GM12892 (cell line): ENCODE measurements at places on chromosomes 3 and 15.

DNA sequence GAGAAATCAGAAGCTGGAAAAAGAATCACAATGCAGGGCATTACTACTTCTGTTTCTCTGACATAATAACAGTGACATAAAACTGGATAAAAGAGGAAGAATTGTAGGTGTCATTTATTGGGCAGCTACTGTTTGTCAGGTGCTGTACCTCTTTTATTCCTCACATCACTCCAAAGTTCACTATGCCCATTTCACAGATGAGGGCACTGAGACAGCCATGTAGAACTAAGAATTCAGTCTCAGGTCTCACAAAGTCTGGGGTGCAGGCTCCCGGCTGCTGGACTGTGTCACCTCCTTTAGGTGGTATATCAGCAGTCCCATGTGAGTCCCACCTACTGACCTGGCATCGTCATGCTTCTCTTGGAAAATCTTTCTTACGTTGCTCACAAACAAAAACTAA is 20.8 kb downstream of the TMEM212 start:
- DNase-seq, result no peak

GRCh38 chr3:81503026-81503425 is 258.4 kb downstream of the GBE1 start:
- no peak for DNase-seq

- DNase-seq, result no peak
These were observed 33.4 kb downstream of the IL12A start for GRCh38 chr3:160022068-160022467.

GRCh38 chr15:77118882-77119321 is 48.0 kb upstream of the TSPAN3 start:
- no peak for DNase-seq

GRCh38 chr15:43930079-43930478 is 103.3 kb downstream of the WDR76 start:
- DNase-seq, result no peak

DNA sequence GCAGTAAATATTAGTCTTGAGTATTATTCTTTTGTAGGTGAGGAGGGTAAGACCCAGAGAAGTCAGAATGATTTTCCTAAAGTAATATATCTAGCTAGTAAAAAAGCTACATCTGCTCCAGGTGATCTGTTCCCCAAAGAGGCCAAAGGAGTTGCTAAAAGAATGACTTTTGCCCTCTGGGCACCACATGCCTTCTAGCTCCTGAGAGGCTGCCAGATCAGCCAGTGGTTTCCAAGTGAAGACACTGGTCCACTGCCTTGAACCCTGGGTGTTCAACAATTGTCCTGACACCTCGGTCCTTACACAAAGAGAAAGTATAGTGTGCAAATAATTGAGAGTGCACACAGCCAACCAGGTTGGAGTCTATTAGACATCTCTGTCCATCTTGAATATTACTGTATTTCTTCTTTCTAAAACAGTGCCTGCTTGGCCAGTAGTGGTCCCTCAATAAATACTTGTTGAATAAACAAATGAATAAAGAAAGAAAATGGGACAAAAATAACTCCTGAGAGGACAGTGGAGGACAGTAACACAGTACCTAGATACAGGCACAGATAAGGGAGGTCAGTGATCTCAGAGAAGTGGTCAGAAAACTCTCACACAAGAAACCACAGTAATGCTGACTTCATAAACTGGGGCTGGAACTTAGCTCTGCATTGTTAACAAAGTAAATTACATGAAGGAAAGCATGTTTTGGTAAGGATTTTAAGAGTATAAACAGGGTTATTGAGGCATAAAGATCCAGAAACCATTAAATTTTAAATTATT is 56.6 kb upstream of the CSTA start:
- DNase-seq, result no peak

DNA sequence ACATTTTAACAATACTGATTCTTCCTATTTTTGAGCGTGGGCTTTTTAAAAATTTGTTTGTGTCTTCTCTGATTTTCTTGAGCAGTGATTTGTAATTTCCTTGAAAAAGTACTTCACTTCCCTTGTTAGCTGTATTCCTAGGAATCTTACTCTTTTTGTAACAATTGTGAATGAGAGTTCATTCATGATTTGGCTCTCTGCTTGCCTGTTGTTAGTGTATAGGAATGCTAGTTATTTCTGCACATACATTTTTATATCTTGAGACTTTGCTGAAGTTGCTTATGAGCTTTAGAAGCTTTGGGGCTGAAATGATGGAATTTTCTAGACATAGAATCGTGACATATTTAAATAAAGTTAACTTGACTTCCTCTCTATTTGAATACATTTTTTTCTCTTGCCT is 582.8 kb upstream of the BCHE start:
- DNase-seq, result no peak

- no peak for DNase-seq
These were observed 30.0 kb downstream of the MYO5A start for GRCh38 chr15:52498706-52499105.

DNA sequence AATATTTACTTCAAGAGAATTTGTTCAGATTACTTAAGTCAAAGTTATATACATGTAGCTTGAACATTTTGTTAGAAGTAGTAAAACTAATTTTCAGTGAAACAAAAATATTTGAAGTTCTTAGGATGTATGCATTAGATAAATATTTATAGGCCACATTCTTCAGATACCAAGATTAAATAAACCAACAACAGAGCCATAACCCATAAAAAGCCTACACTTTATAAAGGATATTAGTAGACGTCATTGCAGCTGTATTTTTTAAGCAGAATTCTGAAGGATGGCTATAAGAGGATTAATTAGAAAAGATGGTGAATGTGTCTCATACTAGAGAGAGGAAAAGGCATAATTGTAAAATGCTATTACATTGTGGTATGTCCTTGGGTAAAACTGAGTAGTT is 449.7 kb upstream of the ALCAM start:
- no peak for DNase-seq

- DNase-seq, result no peak
These were observed 10.3 kb upstream of the UBE2E2 start for GRCh38 chr3:23192816-23193215.

- DNase-seq, result no peak
These were observed 2.9 kb downstream of the TLE3 start for GRCh38 chr15:70094690-70095311.

- DNase-seq, result no peak
These were observed 65.4 kb downstream of the AQP9 start for GRCh38 chr15:58203537-58203936.

GRCh38 chr3:47161983-47162696 is 1.8 kb downstream of the SETD2 start:
- no peak for DNase-seq

DNA sequence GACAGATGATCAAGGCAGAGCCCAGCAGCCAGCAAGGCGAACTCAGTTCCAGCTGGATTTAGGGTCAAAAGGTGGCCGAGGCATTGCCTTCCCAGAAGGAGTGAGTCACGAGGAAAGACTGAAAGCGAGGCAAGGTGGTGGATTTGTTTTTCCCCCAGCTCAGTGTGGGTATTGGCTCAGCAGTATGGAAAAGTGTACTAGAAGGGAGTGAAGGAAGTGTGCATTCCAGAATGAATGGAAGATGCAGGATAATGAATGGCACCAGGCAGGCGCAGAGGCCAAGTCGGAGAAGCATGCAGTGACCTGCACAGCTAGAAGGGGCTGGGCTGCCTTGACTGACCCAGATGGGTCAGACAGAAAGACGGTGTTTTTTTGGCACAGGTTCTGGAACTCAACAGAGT is 46.3 kb downstream of the FOXP1 start:
- DNase-seq, result no peak

DNA sequence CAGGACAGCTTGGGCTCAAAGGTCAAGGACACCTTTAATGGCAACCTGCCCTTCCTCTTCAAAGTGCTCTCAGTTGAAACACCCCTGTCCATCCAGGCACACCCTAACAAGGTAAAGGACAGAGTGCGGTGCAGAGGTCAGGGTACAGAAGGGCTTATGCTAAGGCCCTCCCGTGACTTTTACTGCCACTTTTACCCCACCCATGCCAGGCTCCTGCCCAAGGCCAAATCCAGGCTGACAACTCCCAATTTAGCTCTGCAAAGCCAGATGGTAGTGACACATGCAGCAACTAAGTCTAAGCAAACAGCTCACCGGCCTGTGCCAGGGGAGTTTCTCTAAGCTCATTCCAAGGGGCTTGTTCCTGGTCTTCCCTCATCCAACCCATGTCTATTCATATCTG is 1.6 kb downstream of the MPI start:
- no peak for DNase-seq

DNA sequence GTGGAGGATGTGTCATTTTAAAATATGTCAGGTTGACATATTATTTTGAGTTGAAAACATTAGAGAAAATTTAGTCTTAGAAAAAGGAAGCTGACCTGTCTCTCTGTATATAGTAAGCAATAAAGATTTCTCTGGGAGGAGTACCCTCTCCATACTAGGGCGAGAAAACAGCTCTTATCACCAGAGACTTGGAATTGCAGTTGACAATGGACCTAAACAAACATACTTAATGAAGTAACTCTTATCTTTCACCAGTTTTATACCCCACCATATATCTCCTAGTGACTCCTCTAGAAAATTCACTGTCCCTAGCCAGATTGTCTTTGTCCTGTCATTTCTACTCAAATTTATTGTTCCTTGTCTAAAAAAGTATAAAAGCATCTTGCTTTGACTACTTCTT is 7.2 kb upstream of the GATM start:
- no peak for DNase-seq

GRCh38 chr3:78666470-78666800 is 1101.4 kb downstream of the ROBO1 start:
- no peak for DNase-seq

DNA sequence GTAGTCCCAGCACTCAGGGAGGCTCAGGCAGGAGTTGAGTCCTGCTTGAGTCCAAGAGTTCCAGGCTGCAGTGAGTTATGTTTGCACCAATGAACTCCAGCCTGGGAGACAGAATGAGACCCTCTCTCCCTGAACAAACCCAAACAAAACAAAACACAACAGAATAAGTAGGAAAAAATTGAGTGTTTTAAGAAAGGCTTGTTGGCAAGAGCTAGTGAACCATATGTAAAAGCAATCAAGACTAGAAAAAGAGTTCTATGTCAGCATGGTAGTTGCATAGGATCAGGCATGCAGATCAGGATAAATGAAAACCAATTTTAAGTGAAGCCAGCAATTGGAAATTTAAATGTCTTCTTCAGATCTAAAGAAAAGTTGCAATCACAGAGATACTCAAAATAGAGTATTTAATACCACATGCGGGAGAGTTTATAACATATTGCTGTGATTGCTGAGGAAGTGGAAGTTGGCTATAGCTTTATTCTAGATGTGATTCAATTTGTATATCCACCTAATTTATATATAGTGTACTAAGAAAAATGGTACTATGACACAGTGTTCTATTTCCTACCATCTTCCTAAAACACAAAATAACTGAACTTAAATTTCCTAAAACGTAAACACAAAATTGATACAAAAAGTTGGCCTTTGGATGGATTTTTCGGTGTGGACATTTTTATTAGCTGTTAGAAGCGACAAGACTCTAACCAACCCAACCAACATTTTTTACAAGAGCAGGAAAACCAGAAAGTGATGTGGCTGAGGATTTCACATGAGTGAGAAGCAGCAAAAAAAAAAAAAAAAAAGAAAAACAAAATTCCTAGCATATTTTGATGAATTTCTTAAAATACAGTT is 101.9 kb upstream of the ROBO1 start:
- DNase-seq, result no peak

DNA sequence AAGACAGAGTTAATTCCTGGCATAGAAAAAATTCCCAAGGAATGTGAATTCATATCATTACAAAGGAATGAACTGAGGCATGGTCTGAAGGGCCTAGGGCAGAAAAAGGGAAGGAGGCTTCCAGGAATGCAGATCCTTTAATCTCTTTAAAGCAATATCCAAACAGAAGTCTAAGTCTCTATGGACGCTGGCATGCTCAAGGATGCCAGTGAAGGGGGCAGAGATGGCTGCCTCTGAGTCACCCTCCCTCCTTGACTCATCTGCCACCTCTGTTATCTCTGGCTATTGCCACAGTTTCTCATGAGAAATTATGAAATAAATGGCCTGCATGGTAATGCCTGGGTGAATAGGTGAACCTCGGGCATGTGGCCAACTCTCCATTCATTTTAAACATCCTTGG is 96.3 kb upstream of the BCL6 start:
- no peak for DNase-seq

- DNase-seq, result no peak
These were observed 3.3 kb upstream of the NDN start for GRCh38 chr15:23690450-23690852.

DNA sequence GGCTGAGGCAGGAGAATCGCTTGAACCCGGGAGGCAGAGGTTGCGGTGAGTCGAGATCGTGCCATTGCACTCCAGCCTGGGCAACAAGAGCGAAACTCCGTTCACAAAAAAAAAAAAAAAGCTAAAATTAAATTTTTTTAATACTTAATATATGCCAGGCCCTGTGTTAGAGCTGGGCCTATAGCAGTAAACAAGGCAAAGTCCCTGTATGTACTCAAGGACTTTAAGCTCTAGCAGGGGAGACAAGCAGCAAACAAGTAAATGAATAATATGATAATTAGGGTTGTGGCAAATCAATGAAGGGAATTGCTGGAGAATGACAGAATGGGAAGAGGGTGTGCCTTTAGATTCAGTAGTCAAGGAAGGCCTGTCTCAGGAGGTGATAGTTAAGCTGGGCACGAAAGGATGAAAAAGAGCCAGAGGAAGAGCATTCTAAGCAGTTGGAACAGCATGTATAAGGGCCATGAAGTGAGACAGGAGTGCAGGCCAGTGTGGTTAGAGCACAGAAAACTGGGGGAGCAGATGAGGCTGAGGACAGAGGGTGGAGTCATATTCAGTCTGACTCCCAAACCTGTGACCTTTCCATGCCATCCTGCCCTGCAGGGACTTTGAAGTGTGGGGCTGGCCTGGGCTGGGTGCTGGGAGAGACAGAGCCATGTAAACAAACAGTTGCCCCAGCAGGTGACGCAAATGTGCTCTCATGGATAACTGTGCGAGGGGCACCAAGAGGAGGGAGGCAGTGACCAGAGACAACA is 6.6 kb upstream of the RAF1 start:
- no peak for DNase-seq
